LoVo (cell line): ENCODE measurements at places on chromosomes 6 and 20.

DNA sequence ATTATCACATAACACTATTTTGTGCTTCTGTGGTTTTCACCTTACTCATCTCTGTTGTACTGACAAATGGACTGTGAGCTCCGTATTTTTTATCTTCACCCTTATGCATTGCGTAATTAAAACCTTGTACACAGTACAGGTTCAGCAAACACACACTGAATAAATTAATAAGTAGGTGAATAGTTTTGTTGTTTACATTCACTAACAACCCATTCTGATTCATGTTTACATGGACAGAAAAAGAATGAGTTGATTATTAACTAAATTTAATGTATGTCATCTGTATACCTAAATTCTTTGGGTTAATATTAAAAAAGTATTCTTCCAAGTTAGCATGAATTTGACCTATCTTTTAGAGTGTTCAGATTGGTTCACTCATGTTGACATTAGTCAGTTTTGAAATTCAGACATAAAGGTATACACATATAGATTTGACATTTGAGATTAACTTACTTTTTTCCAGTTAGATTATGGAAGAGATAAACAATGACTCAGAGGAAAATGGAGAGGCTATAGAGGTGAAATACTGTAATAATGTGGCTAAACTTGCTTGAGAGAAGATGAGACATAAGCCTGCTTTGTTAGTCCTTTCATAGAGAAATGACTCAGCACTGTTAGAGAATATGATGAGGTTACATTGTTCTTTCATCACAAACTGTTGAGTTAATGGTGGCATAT lies 541.7 kb upstream of the FLRT3 start:
- DNase-seq: peak; percentile 83

DNA sequence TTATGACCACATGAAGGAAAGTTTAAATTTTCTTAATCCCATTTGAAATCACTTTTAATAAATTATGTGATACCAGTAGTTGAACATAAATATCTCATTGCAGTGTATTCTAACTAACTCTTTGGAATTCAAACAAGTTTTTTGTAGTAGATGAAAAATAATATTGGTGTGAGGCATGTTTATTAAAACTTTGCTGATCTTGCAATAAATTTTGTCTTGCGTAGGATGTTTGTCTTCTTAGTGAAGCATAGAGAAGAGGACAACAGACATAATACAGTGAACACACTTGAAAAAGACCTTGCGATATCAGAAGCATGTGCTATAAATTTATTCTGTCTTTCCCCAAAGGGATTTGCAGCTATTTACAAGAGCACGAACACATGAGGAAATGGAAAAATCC lies 140.7 kb downstream of the HTR1B start:
- DNase-seq: no peak

DNA sequence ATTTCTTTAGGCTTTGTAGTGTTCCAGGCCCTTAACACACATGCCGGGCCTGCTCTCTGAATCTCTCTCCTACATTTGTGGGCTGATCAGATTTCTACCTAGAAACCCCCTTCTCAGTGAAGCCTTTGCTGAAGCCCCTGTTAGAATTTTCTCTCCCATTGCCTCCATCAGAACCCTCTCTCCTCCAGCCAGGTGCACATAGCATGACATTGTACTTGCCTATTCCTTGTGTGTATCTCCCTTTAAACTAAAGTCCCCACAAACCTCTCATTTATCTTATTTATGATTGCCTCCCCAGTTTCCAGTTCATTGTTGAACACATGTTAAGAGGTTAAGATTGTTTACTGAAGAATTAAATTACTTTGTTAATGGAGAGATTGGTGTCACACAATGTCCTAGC lies 325.5 kb upstream of the CITED2 start:
- no peak for DNase-seq

GRCh38 chr6:93021235-93021915 lies 398.0 kb downstream of the EPHA7 start:
- no peak for DNase-seq

DNA sequence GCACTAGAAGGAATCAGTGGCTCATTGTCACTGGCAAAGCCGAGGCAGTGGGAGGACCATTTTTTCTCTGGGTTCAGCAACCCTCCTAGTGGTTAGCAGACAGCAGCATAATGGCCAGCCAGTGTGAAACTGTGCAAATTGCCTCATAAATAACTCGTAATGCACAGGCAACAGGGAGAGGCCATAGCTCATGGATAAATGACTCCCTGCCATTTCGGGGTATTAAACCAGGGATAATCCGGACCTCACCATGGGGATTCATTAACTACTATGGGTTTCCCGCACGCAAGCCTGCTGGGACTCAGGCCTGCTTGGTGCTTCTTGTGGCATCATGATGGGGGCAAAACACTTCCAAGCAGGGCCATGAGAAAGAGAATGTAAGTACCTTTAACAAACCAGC lies 158.2 kb upstream of the CHD6 start:
- DNase-seq: no peak

- DNase-seq: no peak
Measured at GRCh38 chr20:24089576-24089975, 101.0 kb upstream of the GGTLC1 start.

- no peak for DNase-seq
Measured at GRCh38 chr20:46951405-46951804, 56.8 kb downstream of the EYA2 start.

DNA sequence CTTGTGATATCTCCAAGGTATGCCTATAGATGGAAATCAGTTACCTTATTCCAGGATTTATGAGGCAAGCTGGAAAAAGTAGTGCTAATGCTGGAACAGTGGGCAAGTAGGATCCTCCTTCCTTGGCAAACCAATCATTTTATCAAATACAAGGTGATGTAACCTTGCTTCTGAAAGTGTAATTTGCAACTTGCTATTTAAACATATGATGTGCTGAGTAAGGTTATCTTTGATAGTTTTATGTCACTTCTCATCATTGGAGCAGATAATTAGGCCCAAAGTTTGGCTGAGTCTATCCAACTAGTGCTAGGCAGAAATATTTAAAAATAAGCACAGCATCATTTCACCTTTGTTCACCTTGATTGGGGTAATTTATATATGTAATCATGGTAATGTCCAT lies 3.4 kb upstream of the SHPRH start:
- no peak for DNase-seq

DNA sequence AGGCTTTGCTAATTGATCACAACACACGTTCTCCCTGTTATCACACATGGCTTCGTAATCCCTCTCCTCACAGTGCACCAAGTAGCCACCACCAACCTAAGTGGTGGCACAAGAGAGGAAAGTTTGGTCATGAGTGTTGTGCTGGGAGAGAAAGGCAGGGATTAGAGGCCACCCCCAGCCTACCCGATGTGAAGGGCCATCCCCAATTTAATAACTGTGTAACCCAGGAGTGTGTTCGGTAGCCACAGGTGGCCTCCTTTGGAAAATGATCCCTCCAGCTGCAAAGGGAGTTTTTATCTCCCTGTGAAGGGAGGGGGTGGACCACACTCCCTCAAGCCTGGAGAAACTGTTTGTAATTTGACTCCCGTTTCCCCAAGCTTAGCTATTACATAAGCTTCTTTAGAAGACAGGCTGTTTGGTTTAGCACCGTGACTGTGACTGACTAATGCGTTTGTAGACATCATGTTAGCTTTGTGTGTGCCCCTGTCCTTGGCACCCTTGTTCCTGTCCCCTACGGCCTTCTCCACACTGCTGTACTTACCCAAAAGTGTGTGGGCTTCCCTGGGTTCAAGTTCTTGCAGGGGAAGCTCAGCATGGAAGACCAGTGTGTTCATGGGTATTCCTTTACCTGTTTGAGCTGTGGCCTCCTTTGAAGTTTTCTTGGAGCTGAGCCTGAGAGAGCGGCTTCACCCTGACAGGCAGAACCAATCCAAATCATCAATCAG lies 20.6 kb downstream of the PPP1R16B start:
- no peak for DNase-seq

- no peak for DNase-seq
Measured at GRCh38 chr6:63558278-63558677, 14.0 kb upstream of the LOC128125822 start.

DNA sequence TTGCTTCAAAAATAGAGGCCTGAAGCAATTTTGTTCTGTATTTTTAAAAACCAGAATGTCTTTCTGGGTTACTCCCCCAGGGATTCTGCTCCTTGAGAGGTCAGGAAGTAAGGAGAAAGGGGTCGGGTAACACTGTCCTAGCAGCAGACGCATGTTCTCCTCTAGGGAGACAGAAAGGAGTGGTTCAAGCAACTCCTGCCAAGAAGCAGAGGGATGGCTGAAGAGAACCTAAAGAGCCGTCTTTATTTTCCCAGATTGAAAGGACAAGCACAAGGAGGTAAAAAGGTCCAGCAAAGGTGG lies 58.0 kb upstream of the SLC4A11 start:
- no peak for DNase-seq

DNA sequence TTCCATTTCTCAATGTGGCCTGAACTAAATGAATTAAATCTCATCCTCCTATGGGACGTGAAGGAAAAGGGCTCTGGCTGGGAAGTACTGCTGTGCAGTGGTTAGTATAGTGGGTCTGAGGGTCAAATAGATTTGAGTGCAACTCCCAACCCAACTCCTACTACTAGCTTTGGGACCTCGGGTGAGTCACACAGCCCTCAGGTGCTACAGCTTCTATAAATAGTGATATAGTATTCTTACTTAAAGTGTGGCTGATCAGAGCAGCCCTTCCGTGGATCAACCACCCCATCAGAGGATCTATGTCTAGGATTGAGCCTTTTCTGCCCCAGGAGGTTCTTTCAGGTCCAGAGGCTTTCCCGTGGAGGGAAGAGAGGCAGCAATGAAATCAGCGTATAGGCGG lies 904 bp upstream of the UST start:
- DNase-seq: peak; percentile 31

GRCh38 chr6:16523606-16524379 lies 237.5 kb downstream of the ATXN1 start:
- DNase-seq: no peak

- no peak for DNase-seq
Measured at GRCh38 chr6:166511316-166511715, 75.2 kb downstream of the RAMACL start.

- no peak for DNase-seq
Measured at GRCh38 chr6:89830170-89830809, 610 bp downstream of the CASP8AP2 start.

GRCh38 chr6:68559716-68560115 lies 75.4 kb upstream of the ADGRB3 start:
- no peak for DNase-seq

DNA sequence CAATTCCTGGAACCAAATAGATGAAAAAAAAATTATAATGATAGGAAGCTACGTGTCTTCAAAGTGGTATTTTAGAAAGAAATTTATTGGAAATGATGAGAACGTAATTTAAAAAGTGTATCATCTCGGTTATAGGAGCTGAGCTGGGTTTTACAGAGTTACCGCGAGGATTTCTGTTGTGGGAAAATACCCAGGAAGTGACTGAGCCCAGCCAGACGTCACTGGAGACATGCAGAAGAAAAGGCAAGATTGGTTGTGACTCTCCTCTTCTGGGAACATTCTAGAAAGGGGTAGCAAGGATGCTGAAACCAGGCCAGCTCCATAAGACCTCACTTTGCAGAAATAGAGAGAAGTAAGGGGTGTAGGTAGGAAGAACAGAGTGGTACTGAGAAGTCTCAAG lies 95.9 kb upstream of the ADGRF1 start:
- no peak for DNase-seq

- no peak for DNase-seq
Measured at GRCh38 chr6:107673076-107673494, 151.0 kb downstream of the SCML4 start.
